ENCODE measurements at places on chromosomes 2 and 18. TPM values are rescaled to one million over a fixed set of nuclear protein-coding genes. Genes with fewer than 3 reads are reported as not detected.

The NAT8 gene
- not detected for total RNA-seq

The VIT gene
- total RNA-seq, result not detected

DNA sequence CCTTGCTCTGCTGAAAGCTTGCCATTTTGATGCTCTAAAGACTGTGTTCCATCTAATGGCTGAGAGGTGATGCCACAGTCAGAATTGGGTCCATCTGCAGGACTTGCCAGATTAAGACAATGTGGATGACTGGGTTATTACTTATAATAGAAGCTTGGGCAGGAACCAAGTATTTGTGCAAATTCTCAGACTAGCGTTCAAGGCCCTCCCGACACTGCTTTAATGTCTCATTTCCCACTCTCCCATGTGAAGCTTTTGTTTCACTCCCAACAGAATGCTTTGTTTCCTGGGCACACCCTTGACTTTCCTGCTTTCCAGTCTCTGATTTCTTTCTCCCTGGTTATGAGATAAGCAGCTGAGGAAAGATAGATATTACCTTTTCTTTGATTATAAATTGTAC is 215.8 kb downstream of the KCNS3 start:
- H3K27me3 ChIP-seq, result peaks cover 6% of the 10 kb centered on the region
- no peaks in the 10 kb centered on the region for H3K36me3 ChIP-seq
- no peak overlapping the region for H3K4me3 ChIP-seq
- H3K4me1 ChIP-seq, result no peaks in the 10 kb centered on the region
- no peak for DNase-seq

GRCh38 chr18:23101861-23102432 is 33.3 kb upstream of the CABLES1 start:
- no peak for DNase-seq
- no peaks in the 10 kb centered on the region for H3K4me1 ChIP-seq
- H3K36me3 ChIP-seq, result no peaks in the 10 kb centered on the region
- H3K27me3 ChIP-seq, result peaks cover 9% of the 10 kb centered on the region

- H3K27me3 ChIP-seq, result no peaks in the 10 kb centered on the region
- peaks cover 29% of the 10 kb centered on the region for H3K4me1 ChIP-seq
- H3K36me3 ChIP-seq, result peaks cover 8% of the 10 kb centered on the region
- H3K27ac ChIP-seq, result peak overlapping the region; percentile 95
Measured at GRCh38 chr2:45610281-45611019, 617 bp downstream of the SRBD1 start.

- H3K27ac ChIP-seq, result no peak overlapping the region
- no peaks in the 10 kb centered on the region for H3K36me3 ChIP-seq
- H3K4me3 ChIP-seq, result no peak overlapping the region
- no peaks in the 10 kb centered on the region for H3K4me1 ChIP-seq
- H3K27me3 ChIP-seq, result peaks cover 5% of the 10 kb centered on the region
Measured at GRCh38 chr2:98896944-98897343, 39.1 kb downstream of the CRACDL start.

DNA sequence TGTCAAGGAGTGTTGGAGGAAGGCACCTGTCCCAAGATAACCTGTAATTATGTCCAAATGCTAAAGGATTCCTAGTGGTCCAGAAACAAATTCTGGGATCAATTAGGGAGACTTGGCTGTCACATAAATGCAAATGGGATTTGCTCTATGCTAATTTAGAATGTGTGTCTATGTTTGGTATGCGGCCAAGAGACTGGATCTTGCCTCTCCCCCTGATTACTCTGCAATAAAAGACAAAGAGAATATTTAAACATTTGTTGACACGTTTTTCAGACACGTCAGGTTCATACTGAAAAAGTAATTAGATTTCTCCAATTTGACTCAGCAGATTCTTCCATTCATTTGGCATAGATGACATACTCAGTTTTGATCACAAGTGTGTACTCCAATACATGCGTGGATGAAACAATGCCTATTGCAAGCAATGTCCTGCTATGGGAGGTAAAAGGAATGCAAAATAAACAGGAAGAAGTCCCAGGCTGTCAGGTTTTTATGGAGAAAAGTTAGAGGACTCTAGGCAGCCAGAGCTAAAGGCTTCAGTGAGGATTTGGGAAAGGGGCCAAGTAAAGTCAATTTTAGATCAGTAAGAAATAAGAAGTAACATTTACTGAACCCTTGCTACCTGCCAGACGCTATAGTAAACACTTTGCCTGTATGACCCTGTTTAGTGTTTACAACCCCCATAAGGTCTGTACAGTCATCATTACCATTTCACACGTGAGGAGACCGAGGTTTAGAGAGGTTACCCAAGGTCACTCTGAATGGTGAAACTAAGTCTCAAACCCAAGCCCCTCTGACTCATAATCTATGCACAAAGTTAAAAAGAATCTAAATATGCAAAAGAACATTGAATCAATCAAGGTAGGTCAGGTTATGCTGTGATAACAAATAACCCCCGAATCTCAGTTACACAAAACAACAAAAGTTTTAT is 7.8 kb downstream of the ANTXR1 start:
- DNase-seq, result no peak
- H3K27ac ChIP-seq, result no peak overlapping the region
- H3K36me3 ChIP-seq, result no peaks in the 10 kb centered on the region
- no peaks in the 10 kb centered on the region for H3K4me1 ChIP-seq

- no peaks in the 10 kb centered on the region for H3K27me3 ChIP-seq
- DNase-seq, result no peak
- H3K36me3 ChIP-seq, result no peaks in the 10 kb centered on the region
- no peak overlapping the region for H3K27ac ChIP-seq
- no peak overlapping the region for H3K4me3 ChIP-seq
Measured at GRCh38 chr2:116580209-116580608, 1234.3 kb upstream of the DDX18 start.

Measured in activated B cell treated with CpG ODN at 0.5 μM for 24 hours (primary cell).